K562 (cell line): ENCODE measurements at places on chromosomes 4 and X.

DNA sequence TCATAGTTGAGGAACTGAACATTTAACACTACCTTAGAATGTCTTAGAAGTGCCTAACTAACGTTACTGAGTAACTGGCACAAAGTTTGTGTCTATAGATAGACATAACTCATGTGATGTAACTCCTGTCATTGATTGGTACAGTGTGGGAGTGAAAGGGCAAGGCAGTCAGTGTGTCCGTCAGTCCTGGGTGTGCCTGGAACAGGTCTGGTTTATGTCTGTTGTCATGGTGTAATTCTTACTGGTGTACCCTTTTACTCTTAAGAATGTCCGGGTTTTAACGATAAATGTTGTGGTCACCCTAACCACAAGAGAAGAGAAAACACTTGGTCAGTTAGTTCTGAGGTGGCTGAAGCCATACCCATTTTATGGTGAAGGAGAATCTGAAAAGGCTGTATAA is 93.1 kb upstream of the ESX1 start:
- DNase-seq = no peak

GRCh38 chrX:24837966-24838365 is 144.2 kb downstream of the POLA1 start:
- no peak for DNase-seq

DNA sequence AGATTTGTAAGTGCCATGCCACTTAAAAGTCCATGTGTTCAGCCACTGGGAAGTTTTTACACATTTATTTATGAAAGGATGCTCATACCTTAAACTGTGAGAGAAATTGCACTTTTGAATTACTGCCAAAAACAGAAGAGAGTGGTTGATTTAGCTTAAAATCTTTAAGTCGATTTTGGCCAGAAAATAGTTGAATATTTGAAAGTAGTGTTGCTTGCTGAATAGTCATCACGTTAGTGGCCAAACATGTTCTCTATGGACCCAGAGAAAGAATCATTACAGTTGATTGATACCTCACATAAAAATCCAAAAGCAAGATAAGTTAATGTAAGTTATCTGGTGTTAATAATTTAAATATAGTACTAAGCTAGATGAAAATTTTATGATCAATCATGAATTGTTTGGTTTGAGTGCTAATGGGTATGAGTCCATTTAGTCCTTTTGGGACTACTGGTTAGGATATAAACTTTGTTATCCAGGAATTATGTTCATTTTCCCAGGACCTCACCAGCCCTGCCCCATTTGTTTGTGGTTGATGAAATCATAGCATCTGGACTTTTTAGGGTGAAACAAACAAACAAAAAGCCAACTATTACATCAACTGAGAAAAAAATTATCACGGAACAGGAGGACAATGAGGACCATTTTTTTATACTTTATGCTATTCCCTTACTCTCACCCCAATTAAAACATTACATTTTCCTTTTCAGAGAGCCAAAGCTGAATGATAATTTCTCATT is 6.3 kb downstream of the GIMD1 start:
- no peak for DNase-seq

DNA sequence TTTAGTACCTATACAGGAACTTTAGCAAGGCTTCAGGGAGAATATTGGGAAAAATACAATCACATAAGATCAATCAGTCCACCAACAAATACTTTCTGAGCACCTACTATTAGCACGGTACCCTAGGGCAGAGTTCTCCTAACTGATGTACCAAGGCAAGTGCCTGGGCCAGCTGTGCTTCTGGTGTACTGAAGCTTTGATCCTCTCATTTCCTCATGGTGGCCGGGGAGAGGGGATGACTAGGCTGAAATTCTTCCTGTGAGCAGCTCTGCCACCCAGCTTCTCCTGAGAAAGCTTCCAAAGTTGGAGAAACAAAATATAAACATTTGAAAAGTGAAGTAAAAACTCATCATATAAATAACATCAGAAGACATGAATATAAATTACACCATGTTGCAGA is 49.3 kb upstream of the ATOH1 start:
- no peak for DNase-seq

DNA sequence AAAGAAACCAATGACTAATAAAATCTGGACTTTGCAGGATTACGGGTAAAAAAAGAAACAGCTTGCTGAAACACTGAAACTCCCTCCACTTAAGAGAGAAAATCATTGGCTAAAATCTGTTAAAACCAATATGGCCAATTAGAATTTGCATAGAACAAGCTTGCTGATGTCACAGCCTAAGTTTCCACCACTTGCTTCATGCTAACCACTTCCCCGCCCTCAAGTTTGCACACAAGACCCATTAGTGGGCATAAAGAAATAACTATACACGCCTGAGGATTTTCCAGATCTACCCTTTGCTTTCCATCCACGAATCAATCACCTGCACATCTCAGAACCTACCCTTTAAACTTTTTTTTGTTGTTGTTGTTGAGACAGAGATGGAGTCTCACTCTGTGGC is 42.7 kb upstream of the PHEX start:
- DNase-seq = no peak

DNA sequence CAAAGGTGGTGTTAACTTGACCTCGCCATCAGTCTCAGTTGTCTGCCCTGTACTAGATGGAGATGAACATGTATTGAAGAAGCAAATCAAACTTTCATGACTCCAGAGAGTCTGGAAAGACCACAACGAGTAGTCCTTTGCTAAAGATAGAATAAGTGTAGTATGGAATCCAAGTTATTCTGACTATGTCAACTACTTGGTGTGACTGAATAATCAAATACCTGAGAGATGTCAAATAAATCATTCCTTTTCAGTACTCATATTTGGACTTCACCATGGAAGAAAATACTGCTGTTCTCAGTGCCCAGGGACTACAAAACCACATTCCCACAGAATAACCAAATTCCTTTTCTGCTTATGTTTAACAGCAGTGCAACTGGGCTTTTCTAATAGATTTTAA is 161.2 kb upstream of the SPRY1 start:
- no peak for DNase-seq

DNA sequence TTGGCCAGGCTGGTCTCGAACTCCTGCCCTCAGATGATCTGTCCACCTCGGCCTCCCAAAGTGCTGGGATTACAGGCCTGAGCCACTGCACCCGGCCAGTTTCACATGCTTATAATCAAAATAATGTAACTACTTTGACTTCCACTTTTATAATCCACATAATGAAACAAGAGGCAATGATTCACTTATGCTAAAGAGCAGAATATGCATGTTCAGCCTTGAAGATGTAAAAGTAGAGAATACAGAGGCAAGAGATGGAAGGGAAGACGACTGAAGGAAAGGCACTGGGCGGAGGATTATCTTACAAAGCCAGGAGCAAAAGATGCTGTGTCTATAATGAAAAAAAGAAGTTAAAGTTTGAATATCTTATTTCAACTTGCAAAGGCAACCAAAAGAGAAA is 13.3 kb upstream of the ZNF518B start:
- DNase-seq = no peak

DNA sequence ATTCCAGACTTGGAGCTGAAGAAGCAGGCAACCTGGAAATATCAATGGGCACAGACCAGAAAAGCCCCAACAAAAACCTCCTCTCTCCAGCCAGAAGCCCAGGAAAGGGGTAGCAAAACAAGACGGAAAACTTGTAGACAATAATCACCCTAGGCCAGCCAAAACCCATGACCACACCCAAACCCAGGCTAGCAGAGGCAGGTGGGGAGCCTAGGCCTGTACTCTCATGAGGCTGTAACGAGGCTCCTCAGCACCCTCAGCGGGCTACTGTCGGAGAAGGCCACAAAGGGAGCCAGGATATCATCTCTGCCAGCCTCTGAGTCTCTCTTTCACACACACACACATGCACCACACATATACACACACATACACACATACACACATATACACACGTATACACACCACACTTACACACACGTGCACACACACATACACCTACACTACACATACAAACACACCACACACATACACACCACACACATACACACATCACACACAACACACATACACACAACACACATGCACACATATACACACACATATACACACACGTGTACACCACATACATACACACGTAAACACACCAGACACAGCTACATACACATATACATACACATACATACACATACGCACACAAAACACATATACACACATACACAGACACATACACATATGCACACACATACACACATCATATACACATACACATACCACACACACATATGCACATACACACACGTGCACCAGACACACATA is 90.6 kb downstream of the FHDC1 start:
- no peak for DNase-seq

- DNase-seq = no peak
Measured at GRCh38 chr4:125131891-125132680, 182.7 kb upstream of the FAT4 start.
